SK-N-SH (cell line): ENCODE measurements at places on chromosomes 13 and 19. TPM values are rescaled to one million over a fixed set of nuclear protein-coding genes. Genes with fewer than 3 reads are reported as not detected.

The OVOL3 gene
- 0.18 TPM in 1 of 2 replicates, not detected in the other for polyA plus RNA-seq

The KMT2B gene
- 18.2 and 29.2 TPM in 2 replicates for polyA plus RNA-seq

The ZNF98 gene
- polyA plus RNA-seq = not detected in 2 replicates

The ZNF136 gene
- 1.7 and 2.2 TPM in 2 replicates for polyA plus RNA-seq

The BRME1 gene
- 1.5 and 1.8 TPM in 2 replicates for polyA plus RNA-seq

The GADD45B gene
- 54.0 and 67.6 TPM in 2 replicates for polyA plus RNA-seq

The CEACAM4 gene
- polyA plus RNA-seq = not detected in 2 replicates

The ADGRE2 gene
- 0.02 TPM in 1 of 2 replicates, not detected in the other for polyA plus RNA-seq

The SGTA gene
- 60.4 and 78.4 TPM in 2 replicates for polyA plus RNA-seq
